Kidney glomerular epithelial cell (primary cell): ENCODE measurements at places on chromosomes 4 and X.

- DNase-seq: no peak
Observed at GRCh38 chrX:47562615-47563243, 1.7 kb downstream of the ARAF start.

DNA sequence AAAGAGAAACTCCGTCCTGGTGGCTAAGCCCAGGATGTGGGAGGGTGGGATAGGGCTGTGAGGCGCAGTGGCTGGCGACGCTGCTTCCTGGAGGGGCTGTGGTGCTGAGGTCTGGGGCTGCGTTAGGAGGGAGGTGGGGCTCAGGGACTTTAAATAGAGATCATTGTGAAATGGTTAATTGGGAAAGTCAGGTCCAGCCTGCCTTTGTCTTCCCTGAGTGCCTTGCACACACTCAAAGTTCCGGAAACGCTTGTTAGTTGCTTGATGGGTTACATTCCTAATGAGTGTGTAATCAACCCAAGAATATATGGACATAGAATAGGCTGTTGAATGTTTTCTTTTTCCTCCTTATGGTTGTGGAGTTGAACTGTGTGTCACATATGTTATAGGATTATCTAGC is 55.7 kb upstream of the CLDN34 start:
- no peak for DNase-seq

GRCh38 chr4:89715631-89716030 is 121.3 kb downstream of the SNCA start:
- no peak for DNase-seq

DNA sequence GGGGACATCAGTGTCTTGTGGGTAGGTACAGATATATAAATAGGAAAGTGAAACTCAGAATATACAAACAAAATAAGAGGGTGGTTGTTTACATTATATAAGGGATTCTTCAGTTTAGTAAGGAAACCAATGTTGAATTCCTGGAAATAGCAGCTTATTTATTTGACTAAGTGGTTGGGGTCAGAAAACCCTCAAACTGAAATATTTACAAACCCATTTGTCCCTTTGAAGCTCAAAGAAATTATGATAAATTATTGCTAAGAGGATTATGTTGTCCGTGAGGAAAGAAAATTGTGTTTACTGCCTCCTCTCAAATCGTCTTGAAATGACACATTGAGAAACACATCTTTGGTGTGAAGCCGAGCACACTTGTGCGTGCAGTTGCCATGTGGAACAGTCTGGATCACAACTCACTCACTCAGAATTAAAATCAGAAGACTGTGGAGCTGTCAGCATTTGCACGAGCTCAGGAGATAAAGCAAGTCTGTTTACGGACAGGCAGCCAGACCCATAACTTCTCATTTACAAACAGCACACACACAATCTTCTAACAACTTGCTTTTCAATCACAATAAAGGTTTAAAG is 46.8 kb upstream of the SETD7 start:
- no peak for DNase-seq

GRCh38 chr4:74772783-74773182 is 21.5 kb downstream of the BTC start:
- DNase-seq: no peak

DNA sequence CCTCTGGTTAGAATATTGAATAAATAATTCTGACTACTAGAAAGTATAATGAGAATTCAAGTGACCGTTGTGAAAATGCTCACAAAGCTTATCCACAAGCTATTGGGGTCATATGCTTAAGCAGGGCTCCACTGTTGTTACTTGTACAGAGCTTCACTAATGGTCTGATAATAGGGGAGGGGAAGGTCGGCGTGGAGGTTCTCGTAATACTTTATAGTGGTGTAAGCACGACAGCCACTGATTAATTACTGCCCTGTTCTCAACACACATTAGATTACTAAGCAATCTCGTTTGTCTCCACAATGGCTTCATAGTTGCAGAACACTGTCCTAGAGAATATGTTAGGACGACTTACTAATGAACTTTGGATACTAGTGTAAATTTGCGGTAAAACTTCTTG is 11.6 kb downstream of the UNC5C start:
- DNase-seq: peak; percentile 30

DNA sequence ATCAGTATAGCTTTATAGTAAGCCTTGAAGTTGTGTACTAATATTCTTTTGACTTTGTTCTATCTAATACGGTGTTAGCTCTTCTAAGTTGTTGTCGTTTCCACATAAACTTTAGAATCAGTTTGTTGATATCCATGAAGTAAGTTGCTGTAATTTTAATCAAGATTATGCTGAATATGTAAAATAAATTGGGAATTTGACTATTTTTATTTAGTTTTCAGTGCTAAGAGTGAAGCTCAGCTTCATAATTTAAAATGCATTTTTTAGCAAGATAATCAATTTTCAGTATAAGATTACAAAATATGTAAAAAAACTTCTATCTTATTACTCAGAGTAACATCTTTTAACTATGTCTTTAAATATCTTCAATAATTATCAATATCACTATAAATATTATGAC is 1374.8 kb downstream of the PCDH7 start:
- no peak for DNase-seq

DNA sequence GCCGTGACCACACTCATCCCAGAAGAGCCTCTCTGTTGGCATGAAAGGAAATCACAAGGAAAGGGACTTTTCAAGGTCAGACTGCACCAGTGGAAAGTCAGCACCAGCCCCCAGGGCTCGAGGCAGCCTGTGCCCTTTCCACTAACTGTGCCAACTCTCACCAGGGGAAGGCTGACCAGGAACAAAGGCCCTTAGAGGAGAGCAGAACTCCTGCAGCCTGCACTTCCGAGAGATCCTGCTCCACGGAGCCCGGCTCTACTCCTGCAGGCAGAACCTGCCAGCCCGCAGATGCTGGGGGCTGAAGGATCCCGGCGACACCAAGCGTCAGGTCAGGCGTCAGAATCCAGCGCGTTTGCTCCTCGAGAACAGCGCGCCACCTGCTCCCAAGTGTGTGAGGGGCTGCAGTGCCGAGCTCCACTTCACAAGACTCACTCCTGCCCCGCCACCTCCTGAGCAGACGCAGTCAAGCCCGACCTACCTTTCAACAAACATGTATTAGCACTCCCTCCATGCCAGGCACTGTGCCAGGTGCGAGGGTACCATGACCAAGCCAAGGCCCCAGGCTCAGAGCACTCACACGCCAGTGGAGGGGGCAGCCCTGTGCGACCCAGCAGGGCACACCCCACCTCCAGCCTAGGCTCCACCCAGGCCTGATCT is 13.6 kb upstream of the HELT start:
- DNase-seq: no peak

- DNase-seq: no peak
Observed at GRCh38 chr4:150476776-150477175, 105.2 kb upstream of the MAB21L2 start.

GRCh38 chr4:83230928-83231327 is 53.7 kb downstream of the COQ2 start:
- no peak for DNase-seq

GRCh38 chr4:155734065-155734464 is 24.8 kb upstream of the GUCY1B1 start:
- no peak for DNase-seq

DNA sequence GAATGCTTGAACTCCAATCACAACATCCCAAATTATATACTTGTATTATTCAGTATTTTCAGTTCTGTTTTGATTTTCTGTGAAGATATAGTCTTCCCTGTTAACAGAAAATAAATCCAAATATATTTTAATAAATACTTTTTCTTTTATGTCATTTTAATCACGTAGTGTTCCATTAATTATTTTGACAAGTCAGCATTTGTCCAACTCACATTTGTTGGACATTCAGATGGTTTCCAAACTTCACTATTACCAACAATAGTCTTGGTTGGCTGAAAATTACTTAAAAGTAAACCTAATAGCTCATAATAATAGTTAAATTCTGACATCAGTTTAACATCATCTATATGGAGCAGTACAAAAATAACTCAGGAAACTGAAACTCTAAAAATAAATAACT is 60.7 kb upstream of the SPANXD start:
- no peak for DNase-seq

DNA sequence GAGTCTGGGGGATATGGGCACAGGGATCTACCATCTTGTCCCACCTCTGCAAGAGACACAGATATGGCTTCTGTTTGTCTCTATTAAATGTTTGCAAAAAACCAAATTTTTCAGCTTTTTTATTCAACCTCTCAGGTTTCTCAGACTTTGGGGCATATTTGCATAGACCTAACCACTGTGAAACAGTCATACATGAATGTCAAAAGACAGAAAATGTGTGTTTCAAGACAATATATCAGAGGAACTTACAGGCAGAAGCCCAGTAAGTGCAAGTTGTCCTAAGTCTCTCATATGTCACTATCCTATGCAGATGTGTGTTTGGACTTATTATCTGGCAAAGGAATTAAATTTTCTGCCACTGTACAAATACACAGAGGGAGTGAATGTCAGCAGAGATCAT is 951.2 kb downstream of the PCDH18 start:
- DNase-seq: no peak

DNA sequence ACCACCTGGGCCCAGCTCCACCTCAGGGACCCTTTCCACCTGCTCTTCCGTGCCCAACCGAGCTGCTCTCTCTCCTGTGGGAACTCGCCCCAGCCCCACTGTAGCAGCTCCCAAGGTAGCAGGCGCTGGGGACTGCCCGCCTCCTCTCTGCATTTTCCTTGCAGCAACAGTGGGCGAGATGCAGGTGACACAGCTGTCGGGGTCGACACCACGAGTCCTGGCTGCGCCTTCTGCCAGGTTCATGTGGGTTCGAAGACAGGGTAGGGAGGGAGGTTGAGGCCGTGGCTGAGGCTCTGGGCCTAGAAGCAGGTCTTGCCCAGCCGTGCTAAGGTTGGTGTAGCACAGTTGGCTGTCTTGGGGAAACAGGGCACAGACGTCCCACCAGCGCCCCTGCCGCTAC is 245.2 kb upstream of the FSTL5 start:
- no peak for DNase-seq

DNA sequence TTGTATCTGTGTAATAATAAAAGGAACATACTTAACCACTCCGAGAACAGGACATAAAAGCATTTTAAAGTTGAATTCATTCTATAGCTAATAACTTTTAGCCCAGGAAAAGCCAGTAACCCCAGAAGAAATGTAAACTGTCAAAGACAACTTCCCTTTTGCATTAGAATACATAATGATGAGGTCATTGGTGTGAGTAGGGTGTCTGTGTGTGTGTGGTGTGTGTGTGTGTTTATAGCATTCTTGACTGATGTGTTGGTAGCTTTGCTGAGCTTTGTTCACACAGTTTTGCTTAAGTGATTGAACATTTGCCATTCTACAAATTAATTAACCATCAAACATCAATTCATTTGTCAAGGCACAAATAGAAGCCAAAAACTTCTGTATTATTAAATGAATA is 559.6 kb downstream of the ARAP2 start:
- no peak for DNase-seq

DNA sequence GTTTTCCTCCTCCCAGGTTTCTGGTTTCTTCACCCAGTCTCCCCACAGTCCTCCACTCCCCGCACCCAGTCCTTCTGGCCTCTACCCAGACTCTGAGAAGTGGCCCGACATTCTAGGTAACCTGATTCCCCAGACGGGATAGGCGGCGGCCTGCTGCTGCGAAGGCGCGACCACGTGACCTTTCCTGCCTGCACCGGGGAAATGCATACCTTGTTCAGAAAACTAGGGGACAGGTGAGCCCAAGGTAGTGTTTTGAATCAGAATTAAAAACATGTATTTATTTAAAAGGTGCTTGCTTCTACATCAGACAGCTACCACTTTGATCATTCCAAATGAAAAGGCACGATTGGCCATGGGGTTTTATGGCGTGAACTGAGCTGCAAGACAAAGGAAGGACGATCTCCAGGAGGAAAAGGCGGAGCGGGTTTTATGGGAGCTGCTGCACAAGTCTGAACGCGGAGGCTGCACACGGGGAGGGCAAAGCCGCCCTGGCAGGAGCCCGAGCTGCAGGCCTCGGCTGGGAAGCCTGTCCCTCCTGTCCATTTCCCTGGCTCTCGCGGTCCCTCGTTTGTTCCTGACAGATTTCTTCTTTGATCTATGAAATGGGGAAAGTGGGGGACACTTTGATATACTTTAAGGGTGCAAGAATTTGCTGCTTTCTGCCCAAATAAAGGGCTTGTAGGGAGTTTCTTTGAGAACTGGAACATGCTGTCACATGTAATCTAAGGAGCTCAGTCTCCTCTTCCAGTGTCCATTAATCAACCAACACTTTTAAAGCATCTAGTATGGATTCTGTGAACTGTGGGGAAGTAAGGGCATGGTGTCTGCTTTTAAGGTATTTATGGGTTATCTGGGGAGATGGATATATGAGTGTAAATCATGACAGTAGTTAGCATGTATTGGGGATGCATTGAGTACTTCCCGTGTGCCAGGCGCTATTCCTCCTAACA is 150.9 kb downstream of the SPRY1 start:
- no peak for DNase-seq

DNA sequence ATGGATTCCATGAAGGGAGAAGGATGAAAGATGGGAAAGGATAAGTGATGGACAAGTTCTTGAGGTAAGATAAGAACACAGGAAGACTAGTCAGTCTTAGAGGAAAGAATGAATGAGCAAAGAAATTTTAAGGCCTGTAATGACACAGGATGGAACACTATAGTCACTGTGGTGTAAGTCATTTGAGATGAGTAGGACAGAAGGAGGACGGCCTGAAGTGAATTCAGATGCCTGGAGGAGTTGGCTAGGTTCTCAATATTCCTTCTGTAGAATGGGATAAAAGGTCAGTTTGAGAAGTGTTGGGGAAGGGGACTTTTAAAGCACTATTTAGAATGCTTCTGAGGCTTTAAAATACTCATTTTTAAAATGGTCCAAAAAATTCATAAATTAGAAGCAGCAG is 3.9 kb downstream of the MSMO1 start:
- DNase-seq: no peak

- DNase-seq: peak; percentile 1
Observed at GRCh38 chrX:53048169-53049126, at the start of gene GPR173. GPR173 (plus strand) TSS chrX:53048789; CDS start chrX:53076622, 27,833 bp downstream.

GRCh38 chr4:150045410-150045809 is 32.8 kb upstream of the DCLK2 start:
- DNase-seq: no peak

GRCh38 chr4:141654098-141654497 is 17.7 kb downstream of the IL15 start:
- DNase-seq: peak; percentile 59
